Stimulated activated CD8-positive, alpha-beta memory T cell treated with anti-CD3 and anti-CD28 coated beads, Interleukin-15, amount 100 ng/mL, for 48 hours (primary cell): ENCODE measurements at places on chromosomes 3 and 15.
A peak's percentile ranks its signal among the peaks of the same experiment; 100 is the strongest.

GRCh38 chr15:99537344-99537743, 28.4 kb upstream of the MEF2A start:
- DNase-seq: no peak

DNA sequence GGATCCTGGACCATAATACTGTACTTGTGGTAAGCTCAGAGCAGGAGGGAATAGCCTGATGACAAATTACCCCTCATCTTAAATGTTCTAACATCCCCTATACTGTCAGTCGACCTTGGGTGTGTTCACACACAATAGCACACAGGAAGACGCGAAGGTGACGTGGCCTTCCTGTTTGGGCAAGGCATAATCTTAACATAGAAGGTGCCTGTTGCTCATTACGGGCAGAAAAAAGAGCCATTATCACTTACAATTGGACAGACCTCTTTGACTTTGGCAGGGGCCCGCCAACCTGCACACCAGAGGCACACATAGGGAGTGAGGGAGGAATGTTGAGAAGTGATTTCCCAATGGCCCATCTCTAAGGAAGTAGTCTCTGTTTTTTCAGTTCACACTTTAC, 144.2 kb downstream of the ANO10 start:
- peak; percentile 40 for DNase-seq

DNA sequence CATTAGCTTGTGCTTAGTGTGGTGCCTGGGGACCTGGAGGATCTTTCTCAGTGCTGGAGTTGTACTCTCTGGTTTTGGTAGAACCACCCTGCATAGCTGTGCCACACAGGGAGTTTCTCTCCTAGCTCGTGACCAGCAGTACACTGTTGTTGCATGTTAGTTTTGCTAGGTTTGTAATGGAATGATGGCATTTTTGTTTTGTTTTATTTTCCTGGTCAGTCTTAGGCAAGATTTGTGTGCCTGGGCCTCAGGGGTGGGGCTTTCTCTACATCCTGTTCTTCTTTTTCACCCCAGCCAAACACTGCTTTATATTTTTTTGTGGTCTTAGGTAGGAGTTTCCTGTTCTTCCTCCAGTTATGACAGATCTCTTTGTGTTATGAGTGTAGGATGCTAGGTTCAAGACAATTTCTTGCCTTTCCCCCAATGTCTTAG, 534.5 kb upstream of the KCNMB2 start:
- DNase-seq: peak; percentile 9

DNA sequence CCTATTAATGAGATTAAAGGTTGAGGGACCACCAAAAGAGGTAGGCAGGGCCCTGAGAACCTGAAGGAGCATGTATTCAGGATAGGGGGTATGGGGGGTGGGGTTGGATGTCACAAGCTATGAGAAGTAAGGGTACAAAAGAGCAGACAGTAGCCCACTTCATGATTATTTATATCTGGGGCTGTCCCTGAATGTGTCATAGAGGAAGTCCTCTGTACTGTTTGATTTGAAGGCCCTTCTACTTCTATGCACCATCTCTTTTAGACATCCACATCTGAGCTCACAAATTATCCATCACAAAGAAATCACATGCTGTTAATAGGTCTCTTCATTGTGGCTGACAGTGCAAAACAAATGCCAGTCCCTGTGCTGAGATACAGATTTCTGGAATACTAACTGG, 68.6 kb downstream of the FHIT start:
- no peak for DNase-seq

DNA sequence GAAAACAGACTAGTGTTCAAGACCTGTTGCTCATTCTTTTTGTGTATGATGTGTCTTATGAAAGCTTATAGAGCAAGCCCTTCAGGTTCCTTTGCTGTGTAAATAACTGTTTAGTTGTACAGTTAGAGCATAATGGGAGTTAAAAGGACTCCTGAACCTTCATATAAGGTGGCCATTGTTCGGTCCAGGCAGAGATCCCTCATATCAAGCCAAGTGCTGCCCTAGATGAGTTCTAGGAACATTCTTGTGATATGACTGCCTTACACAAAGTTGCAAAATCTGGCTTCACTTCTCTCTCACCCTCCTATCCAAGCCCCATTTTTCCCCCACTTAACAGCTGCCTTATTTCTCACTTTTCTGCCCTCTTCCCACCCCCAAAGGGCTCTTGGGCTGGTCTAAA, 26.9 kb downstream of the GYG1 start:
- DNase-seq: no peak

- DNase-seq: no peak
Measured at GRCh38 chr3:22349215-22349851, 598.3 kb upstream of the ZNF385D start.

GRCh38 chr3:71118436-71118835, 465.1 kb downstream of the FOXP1 start:
- DNase-seq: no peak
